ENCODE measurements at places on chromosomes 4 and X.

DNA sequence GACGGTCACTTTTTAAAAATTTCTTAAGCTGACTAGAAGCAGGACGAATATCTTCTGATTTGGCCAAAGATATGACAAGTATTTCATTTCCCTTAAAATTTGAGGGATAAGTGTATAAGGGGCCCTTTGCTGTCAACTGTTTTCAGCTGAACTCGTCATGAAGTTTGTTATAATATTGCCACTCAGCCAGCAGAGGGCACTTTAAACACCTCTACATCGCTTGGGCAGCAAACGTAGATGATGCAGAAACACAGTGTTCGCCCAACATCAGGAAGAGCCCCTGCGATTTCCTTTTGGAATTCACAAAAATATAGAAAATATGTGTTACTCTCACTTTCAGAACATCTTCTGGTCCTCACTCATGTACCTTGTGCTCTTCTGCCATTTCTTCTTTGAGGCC lies 435.7 kb upstream of the FMR1 start:
- ATAC-seq, result no peak

DNA sequence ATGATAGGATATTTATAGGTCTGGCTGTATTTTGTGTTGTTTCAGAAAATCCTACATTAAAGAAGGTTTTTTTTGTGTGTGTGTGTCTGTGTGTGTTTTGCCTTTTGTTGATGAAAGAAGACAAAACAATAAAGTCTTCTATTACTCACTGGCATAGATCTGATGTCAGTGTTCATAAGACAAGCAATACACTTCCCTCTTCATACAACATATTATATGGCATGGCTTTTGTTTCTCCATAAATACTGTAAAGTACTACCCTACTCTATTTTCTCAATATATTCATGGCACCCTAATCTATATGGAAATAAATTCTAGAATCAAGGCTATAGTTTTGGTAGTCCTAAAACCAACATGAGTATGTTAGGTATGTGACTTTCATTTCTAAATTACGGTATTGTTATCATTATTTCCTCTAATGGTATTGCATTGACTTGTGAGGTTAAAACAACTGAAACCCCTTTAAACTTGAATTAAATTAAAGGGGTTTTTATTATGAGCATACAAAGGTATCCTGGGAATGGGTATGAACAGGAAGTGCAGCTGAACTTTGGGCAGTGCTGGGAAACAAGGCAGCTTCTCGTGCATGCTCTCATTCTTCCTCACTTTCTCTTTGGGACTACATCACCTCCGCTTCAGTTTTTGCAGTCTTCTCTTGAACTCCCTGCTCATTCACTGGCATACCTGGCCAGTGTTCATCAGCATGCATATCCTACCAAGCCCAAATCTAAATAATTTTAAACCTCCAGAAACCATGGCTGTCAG lies 70.5 kb upstream of the PRSS48 start:
- ATAC-seq, result no peak

DNA sequence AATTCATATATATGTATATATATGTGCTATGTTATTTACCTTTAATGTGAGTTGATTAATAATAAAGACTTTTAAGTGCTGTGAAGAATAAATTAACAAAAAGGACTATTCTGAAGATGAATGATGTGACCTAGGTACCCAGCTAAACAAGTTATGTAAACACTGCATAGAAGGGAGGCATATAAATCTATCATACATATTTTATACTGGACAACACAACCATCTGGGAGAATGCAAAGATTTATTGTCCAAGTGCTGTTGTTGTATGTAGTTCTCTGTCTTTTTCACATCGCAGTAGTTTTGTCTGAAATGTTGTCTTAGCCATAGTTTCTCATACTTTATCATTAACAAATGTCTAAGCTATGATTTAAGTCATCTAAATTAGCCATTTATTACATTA lies 337.6 kb downstream of the PCDH18 start:
- no peak for ATAC-seq

DNA sequence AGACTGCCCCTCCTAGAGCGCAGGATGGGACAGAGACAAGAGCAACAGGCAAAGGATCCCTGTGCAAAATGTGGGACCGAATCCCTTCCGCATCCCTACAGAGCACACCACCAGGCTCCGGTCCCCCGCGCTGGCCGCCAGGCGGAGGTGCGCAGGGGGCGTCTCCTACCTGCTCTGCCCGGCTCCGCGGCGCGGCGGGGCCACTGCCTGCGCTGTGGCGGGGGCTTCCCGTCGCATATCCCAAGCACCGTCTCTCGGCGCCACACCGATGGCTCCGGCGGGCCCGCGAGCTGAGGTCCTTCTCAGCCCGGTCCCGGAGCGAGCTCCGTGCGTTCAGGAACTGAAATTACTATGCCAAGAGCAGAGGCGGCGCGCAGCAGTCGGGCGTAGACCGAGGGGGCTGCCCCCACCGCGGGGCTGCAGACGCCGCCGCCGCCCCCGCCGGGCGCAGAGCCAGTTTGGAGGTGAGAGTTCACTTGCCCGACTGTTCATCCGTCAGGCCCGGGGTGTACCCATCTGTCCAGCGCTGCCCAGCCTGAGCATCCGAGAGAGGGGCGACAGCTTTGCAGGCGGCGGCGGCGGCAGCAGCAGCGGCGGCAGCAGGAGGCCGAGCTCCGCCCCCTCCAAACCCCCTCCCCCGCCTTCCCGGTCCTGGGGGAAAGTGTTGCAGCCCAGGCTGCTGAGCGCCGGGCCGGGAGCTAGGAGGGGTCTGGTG lies at the start of gene GPRIN3:
Gene GPRIN3 (minus strand): TSS at position 355 of the 715 bp plus-strand sequence. CDS start 57,690 bp downstream, outside the sequence.
- ATAC-seq, result peak; percentile 64

DNA sequence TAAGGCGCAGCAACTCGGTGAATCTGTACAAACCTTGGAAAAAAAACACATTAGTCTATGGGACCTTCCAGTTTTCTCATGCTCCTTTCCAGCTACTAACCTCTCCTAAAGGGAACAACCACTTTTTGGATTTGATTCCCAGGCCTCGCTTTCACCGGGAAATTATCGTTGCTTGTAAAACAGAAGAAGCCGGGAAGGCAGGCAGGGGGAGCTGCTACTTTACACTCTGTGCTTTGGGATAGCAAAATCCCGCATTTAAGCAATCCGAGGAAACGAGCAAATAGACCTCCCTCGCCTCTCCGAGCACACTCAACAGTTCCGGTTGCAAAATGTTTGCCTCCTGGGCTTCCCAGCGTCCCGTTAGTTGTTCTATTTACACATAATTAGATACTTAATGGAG lies 1.2 kb downstream of the CD38 start:
- no peak for ATAC-seq

DNA sequence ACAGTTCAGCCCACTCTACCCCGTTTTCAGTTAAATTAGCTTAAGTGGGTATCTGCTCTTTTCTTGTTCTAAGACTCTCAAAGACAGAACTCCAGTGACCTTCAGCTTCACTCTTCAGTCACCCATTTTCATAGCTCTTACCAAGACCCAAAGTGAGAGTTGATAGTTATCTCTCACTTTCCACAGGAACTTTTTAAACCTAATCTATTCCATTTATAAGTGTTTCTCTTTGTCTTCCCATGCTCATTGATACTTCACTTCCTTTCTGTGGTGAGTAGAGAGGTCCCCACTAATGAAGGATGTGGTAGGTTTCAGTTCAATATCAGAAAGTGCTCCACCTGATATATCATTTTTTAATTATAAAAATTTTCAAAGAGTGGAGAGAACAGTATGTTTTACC lies 33.4 kb downstream of the COX18 start:
- no peak for ATAC-seq

DNA sequence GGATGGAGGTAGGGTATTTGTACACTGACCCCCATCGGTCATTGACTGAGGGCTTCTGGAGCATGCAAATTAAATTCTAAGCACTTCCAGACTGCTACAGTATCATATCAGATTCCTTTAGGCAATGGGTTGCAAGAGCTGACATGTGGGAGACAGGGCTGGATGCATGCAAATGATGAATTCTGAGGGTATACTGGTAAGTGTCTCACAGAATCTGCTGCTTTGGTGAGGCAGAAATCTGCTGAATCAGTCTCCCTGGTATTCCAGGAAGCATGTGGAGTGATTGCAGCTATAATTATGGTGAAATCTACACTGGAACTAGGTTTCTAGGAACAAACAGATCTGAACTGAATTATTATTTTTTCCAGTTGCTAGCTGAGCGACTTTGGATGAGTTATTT lies 684.9 kb upstream of the MAGEB2 start:
- no peak for ATAC-seq

All from activated T-helper 17 cell treated with anti-CD3 and anti-CD28 coated beads, Interleukin-2, amount 50 U/mL, for 72 hours (primary cell).